Activated naive CD4-positive, alpha-beta T cell (primary cell): ENCODE measurements at places on chromosomes 2 and 18.

- no peak for DNase-seq
Measured at GRCh38 chr18:61955644-61956043, 62.8 kb upstream of the RNF152 start.

DNA sequence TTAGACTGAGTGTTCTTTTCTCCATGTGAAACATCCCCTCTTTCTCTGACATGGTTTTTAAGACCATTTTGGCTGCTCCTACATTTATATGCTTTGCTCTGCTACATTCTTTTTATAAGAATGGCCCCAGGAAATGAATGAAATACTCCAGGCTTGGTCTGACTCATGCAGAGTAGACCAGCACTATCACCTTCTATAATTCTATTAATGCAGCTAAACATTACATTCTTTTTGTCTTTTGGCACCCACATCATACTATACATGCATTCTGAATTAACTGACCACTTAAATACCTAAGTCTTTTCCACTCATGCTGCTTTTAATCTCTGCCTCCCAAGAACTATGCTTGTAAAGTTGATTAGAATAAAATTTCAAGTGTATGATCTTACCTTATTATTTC is 94.1 kb downstream of the AAK1 start:
- no peak for DNase-seq

GRCh38 chr2:17318013-17318412 is 200.2 kb downstream of the RAD51AP2 start:
- DNase-seq = no peak

DNA sequence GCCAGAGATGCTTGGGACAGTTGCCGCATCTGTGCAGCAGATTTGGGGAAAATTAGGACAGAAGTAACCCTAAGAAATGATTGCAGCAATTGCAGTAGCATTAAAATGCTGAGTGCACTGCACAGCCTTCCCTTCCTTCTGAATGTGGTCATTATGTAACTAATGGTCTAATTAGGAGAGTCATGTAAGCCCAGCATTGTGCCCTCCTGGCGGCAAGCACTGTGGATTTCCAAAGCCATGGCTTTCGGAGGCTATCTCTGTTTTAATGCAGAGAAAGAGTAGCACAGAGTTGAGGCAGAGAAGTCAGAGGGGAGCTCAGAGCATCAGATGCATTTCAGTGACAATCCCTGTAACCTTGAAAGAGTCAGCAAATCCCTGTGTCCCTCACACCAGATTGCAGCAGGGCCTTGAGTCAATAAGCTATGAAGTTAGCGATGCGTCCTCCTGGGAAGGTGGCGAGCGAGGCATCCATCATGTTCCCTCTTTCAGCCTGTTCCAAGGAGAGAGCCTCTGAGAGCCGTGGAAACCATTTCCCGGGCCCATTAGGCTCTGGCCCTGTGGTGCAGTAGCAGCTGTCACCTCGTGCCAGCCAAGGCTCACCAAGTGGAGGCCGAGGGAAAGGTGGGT is 307.2 kb downstream of the FBXO15 start:
- DNase-seq = no peak

- DNase-seq = no peak
Measured at GRCh38 chr2:39408351-39409136, 28.5 kb downstream of the MAP4K3 start.

- no peak for DNase-seq
Measured at GRCh38 chr18:46321955-46322354, 217.8 kb downstream of the HAUS1 start.

DNA sequence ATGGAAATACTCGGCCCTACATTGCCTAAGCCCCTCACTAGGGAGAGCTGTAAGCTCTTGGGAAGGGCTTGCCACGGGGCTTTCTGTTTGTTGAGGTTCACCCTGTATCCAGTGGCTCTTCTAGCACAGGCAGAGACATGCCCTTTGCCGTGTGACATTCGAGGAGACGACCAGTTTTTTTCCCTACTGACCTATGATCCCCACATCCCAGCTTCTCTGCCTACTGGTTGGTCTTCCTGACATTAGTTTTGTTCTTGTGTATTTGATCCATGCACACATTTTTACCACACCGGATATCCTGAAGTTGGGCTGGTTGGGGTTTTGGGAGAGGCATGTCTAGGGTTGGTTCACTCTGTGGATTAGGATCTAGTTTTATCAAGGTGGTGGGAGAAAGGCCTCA is 69.3 kb downstream of the NPAS2 start:
- no peak for DNase-seq

DNA sequence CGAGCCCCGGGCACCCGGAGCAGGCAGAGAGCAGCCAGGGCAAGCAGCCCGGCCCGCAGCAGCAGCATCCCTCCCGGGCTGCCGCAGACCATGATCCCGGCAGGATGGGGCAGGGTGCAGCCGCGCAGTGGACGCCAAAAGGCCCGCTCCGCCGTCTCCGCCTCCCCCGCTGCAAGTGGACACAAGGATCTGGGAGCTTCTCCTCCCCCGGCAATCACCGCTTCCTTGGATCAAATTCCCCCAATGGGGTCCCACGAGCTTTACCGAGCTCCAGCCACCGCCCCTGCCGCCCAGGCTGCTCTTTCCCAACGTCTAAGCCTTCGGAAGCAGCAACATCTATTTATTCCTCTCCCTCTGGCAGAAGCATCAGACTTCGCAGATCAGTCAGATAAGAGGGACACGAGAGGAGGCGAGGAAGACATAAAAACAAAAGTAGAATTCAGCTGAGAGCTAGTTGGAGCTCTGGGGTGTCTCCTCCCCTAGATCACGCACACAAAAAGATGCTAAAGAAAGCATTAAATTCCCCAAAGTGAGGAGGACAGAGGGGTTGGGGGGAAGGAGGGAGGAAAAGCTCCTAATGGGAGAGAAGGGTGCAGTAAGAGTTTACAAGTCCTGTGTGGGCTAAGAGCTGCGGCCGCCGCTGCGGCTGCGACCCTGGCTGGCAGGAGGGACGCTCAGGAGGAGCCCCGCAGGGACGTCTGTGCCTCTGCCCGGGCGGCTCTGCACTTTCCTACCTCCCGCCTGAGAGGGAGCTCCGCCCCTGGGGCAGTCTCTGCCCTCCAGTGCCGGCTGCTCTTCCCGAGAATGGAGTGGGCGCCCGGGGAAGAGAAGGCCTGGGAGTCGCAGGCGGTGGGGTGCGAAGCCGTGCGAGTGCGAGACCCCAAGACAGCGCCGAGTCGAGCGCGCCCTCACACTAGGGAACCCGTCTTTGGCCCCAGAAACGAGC is at the start of gene FRZB:
Gene FRZB (minus strand): TSS at position 177 of the 946 bp plus-strand sequence. CDS start 85 bp downstream, at position 92.
- DNase-seq = no peak

DNA sequence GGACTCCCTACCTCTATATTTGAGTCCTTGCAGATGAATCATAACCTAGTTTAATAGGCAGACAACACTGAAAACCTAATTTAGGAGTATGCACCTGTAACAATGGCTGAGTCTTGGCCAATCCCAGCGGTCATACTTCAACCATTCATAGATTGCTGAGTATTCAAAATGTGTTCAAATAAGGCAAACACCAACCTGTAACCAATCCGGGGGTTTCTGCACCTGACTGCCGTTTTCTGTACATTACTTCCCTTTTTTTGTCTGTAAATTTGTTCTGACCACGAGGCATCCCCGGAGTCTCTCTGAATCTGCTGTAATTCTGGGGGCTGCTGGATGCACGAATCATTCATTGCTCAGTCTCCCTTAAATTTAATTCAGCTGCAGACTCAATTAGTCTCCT is 338.6 kb downstream of the STK39 start:
- no peak for DNase-seq

DNA sequence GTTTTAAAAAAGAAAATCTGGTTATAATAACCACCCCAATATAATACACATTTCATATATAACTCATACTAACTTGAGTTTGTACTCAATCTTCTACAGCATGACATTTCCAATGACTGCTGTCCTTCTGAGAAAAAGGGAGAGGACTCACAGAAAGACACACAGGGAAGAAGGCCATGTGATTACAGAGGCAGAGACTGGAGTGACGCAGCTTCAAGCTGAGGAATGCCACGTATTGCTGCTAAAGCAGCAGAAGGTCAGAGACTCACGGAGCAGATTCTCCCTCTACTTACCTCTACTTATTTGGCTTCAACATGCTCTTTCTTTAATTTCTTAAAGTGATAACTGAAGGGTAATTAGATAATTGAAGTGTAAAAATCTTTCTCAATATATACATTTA is 753.5 kb upstream of the PKDCC start:
- DNase-seq = no peak

DNA sequence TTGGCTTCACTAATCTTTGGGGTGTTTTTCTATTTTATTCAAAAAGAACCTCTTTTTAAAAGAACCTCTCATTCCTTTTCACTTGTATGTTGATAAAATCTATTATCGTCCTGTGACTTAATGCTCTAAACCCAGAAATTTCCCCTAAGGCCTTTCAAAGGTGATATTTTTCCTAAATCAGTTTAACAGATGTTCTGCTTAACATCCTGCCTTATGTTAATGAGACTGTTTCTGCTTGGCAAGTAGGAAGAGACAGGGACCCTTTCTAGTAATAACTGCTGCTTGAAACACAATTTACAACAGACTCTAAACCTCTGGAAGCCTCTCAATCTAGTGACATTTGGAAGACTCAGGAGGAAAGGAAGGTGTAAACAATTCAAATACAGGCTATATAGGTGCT is 128.8 kb downstream of the KCNJ3 start:
- DNase-seq = no peak

DNA sequence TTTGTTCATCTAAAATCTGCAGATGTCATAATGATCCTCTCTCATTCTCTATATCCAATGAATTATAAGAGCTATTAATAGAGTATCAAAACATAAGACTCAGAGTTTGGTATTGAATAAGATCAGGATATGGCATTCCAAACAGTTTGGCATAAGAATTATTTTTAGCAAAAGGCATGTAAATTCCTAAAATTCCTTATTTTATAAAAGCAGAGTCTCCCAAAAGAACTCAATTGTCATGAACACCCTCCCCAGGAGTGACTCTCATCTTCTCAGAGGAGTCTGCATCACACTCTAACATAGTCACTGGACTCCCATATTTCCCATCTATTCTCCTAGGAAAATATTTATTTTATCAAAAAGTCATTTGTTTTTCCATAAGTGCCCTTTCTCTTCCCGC is 1710.2 kb upstream of the SLC39A10 start:
- no peak for DNase-seq

DNA sequence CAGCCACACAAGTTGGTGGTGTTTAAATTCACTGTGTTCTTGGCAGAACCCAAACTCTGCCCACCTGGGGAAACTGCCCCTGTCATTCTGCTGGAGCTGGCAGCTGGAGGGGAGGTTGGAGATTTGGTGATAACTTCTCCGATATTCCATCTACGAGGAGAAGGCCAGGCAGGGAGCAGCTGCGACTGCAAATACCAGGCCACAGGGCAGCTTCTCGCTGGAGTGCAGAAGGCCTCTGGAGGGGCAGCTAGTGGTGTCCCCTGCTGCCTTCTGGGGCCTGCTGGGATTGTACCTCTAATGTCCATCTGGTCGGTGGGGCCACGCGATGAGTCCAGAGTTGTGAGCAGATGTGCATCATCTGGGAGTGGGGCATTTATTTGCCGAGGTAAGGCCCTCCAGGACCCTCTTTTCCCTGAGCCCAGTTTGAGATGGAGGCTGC is 98.9 kb downstream of the ACKR3 start:
- DNase-seq = no peak

GRCh38 chr2:135494503-135494902 is 36.5 kb downstream of the ZRANB3 start:
- no peak for DNase-seq

DNA sequence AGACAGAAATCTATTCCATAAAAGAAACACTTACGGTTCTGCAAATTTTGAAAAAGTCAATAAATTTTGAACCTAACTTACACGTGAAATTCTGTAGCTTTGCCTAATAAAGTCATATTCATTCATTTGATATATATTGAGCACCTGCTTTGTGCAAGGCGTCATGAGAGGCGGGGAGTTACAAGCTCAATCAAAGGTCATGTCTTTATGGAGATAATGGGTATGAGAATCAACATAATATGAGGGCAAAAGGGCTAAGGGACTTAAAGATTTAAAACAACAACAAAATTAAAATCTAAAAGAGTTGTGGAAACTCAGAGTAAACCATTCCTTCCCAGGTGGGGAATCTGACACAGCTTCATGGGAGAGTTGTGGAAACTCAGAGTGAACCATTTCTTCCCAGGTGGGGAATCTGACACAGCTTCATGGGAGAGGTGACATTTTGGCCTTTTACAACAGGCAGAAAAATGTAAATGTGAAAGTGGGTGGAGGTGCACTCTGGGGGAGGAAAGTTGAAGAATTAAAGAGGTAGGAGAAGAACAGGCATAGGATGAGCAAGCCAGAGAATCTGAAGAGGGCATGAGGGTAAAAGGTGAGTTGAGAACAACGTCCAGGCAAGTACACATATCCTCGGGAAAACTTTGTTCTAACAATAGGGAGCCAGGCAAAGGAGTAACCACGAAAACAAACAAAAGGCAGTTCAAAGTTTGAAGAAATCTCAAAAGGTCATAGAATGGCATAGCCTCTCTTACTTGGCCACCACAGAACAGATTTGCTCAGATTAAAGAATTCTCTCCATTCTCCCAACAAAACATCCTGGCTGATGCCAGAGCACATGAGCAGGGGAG is 49.5 kb upstream of the CD226 start:
- DNase-seq = no peak

DNA sequence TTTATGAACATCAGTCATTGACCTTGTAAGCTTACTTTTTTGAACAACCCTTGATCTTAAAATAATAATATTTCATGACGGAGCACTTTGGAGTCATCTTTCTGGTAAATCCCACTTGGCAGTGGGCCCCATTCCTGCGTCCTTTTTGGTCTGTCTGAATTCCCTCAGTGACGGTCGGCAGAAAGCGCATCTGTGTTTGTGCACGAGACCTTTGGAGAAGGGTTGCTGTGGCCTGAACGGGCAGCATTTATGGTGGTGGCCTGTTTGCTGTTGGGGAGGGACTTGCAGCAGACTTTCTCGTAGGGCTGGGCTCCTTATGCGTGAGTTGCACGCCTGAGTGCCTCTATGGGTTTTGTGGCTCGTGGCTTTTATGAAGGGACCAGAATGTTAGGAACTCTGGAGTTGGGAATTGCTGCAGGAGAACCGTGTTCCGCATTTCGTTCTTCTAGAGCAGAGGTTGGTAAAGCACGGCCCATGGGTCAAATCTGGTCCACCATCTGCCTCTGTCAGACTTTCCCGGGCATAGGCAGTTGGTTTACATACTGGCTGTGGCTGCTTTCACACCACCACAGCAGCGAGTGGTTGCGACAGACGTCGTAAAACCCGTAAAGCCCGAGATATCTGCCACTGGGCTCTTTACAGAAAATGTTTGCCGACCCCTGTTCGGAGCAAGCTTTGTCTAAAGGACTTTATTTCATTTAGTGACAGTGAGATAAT is 30.8 kb downstream of the LPIN1 start:
- no peak for DNase-seq

- DNase-seq = no peak
Measured at GRCh38 chr2:145751629-145752028, 1231.7 kb upstream of the ZEB2 start.

DNA sequence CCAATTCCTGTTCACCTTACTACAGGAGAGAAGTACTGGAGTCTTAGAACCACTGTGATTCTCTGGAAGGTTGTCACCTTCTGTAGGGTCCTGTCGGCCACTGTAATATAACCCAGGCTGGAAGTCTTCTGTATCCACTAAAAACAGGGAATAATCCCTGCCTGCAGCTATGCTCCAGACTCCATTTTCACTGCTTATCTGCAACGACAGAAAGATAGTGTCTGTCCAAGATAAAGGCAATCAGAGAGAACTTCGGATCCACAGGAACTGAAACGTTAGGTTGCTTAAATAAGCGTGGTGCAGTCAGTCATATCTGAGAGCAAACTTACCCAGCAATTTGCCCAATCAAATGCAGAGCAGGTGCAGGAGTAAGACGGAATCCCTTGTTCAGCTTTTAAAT is 34.2 kb downstream of the ALS2 start:
- DNase-seq = no peak

GRCh38 chr2:216829533-216829932 is 30.3 kb downstream of the TNP1 start:
- no peak for DNase-seq

GRCh38 chr18:55421615-55422419 is 166.2 kb downstream of the TCF4 start:
- no peak for DNase-seq
